Stimulated activated CD4-positive, alpha-beta T cell treated with anti-CD3 and anti-CD28 coated beads, Interleukin-2, amount 100 ng/mL, for 24 hours (primary cell): ENCODE measurements at places on chromosomes 13 and 19.

GRCh38 chr13:26320766-26321165 lies 66.8 kb downstream of the CDK8 start:
- DNase-seq = no peak

GRCh38 chr13:33352526-33352925 lies 67.0 kb upstream of the STARD13 start:
- DNase-seq = no peak

GRCh38 chr19:34345947-34346351 lies 19.0 kb upstream of the GPI start:
- DNase-seq = peak; percentile 82

- no peak for DNase-seq
Observed at GRCh38 chr19:50657222-50657669, 8.0 kb downstream of the C19orf81 start.

GRCh38 chr13:99886706-99887105 lies 84.9 kb downstream of the ZIC5 start:
- no peak for DNase-seq

DNA sequence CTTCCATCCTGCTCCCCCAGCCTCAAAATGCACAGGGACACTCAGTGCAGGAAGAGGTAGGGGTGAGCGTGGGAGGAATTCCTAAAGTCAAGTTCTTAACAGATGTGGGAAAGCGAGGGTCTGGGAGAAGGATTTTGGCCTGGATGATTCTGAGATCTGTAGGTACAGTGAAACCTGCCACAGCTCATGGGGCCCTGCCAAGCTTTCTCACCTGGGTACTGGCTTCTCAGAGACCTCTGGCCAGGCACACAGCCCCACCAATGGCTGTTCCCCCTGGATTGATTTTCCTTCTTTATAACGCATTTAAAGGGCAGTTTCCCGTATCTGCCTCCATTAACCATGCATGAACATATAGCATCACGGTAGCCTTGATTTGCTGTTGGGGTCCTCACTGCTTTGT lies 47.0 kb upstream of the GSX1 start:
- DNase-seq = no peak

DNA sequence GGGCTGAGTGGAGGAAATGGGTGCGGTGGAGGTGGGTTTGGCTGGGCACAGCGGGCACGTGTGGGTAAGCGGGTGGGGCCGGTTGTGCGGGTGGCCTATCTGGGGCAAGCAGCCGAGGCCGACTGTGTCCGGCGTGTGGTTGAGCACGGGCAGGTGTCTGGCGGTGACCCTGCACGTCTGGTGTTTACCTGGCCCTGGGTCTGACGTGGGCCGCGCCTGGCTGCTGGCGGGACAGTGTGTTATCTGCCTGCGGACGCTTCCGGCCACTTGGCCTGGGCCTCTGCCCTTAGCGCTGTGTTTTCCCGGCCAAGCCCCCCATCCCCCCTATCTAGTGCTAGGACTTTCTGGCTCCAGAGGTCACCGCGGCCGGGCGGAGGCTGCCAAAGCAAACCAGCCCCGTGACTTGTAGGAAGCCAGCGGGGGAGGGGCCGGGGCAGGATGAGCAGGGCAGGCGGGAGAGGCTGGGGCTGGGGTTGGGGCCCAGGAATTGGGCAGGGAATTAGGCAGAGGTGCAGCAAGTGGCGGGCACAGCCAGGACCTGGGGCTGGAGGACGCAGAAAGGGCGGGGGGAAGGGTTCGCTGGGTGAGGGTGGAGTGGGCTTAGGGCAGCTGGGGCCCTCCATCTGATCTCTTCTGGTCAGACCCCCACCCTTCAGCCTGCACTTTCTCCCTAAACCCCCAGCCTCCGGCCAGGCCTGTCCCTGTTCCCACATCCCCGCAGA lies 534 bp upstream of the HPN start:
- peak; percentile 41 for DNase-seq

GRCh38 chr13:26853323-26853722 lies 92.7 kb upstream of the GPR12 start:
- no peak for DNase-seq

GRCh38 chr13:67549331-67549730 lies 319.2 kb upstream of the PCDH9 start:
- DNase-seq = no peak

DNA sequence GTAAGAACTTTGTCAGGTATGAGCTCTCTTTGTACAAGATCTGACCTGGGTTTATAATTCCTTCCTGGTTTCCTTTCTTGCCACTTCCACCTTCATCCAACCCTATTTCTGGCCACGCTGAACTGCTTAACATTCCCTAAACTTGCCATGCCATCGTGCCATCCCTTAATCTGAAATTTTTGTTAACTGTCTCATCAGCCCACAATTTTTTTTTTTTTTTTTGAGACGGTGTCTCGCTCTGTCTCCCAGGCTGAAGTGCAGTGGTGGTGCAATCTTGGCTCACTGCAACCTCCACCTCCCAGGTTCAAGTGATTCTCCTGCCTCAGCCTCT lies 144.6 kb downstream of the GGACT start:
- DNase-seq = no peak

DNA sequence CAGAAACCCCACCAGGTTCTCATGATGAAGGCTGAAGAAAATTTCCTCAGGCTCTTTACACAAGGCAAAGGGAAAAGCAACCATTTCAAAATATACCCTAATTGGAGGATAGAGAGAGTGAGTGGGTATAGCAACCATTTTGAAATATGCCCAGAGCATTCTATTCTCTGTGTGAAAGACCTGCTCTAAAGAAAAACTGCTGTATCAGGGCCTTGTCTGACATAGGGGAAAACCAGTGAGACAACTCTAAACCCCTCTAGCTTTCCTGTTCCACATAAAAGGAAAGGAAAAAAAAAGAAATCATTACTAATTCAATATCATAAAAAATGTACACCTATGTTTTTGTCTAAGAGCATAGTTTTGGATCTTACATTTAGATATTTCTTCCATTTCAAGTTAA lies 42.3 kb downstream of the TPTE2 start:
- no peak for DNase-seq
